Vagina (tissue), 2 donors: ENCODE measurements at places on chromosomes 12 and 14.

DNA sequence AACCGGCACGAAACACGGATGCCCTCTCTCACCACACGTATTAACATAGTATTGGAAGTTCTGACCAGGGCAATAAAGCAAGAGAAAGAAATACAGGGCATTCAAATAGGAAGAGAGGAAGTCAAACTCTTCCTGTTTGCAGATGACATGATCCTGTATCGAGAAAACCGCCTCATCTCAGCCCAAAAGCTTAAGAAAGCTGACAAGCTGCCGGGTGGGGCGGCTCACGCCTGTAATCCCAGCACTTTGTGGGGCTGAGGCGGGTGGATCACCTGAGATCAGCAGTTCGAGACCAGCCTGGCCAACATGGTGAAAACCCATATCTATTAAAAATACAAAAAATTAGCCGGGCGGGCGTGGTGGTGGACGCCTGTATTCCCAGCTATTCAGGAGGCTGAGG, 17.7 kb downstream of the OR6S1 start:
- no peak for DNase-seq

- DNase-seq: no peak
Measured at GRCh38 chr14:104348741-104349140, 210.4 kb downstream of the KIF26A start.

GRCh38 chr14:42214981-42215491, 608.4 kb downstream of the LRFN5 start:
- no peak for DNase-seq

DNA sequence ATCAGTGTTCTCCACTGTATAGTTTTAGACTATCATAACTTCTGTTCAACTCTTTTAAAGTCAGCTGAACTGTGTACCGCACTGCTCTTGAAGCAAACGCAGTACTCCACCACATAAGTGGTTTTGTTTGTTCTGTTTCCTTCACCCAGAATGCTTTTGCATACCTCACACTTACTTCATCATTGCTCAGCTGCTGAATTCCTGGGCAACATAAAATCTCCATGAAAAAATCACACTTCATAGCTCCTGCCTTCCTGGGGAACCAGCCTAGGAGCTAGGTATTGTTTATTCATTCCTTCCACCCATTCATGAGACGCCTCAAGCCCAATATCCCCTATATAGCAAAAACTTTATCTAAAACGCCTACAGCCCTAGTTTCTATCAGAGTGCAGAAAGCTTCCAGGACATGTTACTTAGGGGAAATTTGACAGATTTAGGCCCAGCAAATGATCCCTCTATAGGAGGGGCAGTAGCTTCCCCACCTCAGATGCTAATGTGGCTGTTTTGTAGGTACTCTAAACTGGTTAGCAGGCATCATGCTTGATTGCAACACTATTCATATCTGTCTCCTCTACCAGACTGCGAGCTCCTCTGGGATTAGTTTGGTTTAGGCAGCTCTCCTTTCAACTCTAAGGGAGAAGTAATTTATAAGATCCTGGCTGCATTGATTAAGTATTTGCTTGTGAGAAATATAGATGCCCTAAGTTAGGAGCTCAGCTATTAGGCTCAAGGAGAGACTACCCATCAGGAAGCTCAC, 44.5 kb downstream of the LRRC9 start:
- no peak for DNase-seq

DNA sequence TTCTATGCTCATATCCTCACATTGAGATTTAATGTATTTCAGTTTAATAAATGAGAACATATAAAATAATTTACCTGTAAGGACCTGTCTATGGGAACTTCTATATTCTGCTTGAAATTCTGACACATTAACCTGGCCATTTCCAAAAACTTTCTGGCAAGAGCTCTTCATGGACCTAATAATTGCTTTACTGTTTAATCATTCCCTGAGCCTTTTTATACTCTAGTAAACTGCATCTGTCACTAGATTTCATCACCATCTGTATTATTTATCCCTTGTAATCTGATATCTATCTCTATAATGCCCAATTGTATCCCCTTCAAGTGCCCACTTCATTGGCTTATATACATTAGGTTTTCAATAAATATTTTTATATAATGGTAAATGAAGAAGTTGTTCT, 327.7 kb downstream of the RAD51B start:
- DNase-seq: no peak

DNA sequence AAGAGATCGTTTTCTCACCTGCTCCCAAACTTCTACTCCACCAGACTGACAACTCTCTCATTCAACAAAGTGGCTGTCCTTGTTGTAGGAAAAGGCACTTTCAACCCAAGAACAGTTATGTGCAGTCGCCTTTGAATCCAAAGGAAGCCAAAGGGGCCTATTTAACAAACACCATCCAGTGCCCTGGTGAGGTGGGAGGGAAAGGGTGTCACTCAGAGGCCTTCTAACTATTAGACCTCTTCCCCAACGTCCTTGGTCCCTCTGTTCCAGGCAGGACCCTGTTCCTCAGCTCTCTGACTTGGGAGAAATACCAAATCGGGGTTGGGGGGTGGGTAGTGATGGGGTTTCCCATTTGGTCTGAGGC, 3.2 kb downstream of the SIX4 start:
- DNase-seq: no peak

- no peak for DNase-seq
Measured at GRCh38 chr12:26808766-26809476, 24.1 kb downstream of the ITPR2 start.

DNA sequence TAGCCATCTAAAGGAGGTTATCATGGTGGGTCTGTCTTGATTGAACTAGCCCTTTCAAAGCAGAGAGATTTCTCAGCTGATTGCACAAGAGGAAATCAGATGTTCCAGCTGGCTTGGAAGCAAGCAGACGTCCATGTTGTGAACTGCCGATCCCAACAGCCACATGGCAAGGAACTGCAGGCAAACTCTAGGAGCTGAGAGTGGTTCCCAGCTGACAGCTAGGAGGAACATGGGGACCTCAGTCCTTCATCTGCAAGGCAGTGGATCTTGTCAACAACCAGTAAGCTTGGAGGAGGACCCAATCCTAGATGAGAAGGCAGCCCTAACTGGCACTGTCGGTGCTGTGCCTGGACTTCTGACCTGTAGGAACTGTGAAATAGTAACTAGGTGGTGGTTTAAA, 7.7 kb downstream of the ACVR1B start:
- no peak for DNase-seq

DNA sequence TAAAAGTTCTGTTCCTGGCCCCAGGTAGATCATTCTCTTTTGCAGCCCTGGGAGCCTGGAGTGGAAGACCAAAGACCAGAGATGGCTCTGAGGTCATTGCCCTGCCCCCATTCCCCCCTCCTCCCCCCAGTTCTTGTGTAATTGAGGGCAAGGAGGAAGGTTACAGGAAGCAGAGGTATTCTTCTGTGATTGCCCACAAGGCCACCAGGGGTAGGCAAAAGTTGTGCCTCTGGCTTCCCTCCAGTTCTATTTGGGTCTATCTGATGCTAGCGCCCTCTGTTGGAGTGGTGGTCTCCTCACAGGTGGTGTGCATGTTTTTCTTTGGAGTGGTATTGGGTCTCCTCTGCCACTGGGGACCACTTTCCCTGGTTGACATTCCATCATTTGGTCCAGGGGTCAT, 41.2 kb upstream of the CRY1 start:
- DNase-seq: no peak

DNA sequence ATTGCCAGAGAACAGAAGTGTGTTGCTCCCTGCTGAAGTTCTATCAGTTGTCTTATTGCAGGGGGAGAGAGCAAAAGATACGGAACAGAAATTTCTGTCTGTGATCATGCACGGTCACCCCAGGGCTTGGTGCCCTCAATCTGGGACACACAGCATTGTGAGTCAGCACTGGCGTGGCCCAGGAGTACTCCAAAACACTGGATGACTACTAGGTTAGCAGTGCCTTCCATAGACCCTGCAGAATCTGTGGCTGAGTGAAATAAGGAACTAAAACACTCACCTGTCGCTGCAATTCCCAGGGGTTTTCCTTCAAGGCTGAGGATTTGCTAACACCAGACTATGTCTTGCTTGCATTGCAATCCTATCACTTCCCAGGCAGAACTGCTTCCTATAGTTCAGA, 165.5 kb downstream of the ANO6 start:
- DNase-seq: no peak

DNA sequence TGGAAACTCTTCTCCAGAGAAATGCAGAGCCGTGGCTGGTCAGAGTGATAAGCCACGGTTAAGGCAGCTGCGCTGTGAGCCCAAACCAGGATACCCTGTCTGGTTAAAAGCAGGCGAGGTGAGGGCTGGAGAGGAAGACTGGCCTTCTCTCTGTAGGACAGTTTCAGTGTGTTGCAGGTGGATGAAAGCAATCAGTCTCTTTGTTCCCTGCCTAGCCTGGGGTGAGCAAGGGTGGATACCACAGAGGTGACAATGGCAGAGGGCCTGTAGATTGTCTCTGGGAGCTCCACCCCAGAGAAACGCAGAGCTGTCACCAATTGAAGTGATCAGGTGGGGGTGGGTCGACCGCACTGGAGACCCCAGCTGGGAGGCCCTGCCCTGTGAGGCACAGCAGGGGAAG, 621.9 kb downstream of the LRFN5 start:
- DNase-seq: no peak

GRCh38 chr14:89707086-89707485, 247.4 kb downstream of the EFCAB11 start:
- no peak for DNase-seq

- no peak for DNase-seq
Measured at GRCh38 chr12:32681272-32681671, 2.2 kb downstream of the DNM1L start.

DNA sequence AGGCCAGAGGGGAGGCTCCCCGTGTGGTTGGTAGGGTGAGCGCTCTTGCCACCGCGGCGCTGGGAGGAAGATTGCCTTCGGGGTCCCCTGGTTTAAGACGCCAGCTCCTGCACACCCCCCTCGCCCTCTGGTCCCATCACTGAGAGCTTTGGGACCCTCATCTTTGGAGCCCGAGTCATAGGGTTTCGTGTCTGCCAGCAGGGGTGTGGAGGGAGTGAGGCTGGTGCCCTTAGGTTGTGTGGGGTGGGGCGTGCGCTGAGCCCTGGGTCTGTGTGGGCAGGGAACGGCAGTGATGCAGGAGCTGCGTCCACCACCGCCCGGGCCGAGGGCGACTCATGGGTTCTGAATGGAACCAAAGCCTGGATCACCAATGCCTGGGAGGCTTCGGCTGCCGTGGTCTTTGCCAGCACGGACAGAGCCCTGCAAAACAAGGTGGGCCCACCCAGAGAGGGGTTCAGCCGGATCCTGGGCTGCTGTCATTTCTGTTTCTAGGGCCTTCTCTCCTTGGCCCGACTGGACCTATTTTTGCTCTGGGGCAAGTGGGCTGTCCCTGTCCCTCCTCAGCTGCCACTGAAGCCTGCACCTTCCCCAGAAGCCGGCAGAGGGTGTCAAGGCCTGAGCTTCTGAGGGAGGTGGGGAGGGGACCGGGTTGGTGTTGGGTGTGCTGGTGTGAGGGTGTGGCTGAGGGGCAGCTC, 12.1 kb downstream of the ACADS start:
- DNase-seq: no peak
